ENCODE measurements at places on chromosomes 1 and 21. TPM values are rescaled to one million over a fixed set of nuclear protein-coding genes. Genes with fewer than 3 reads are reported as not detected.

GRCh38 chr1:24908591-24909259 is 21.4 kb downstream of the RUNX3 start:
- H3K27ac ChIP-seq: no peak overlapping the region
- no peaks in the 10 kb centered on the region for H3K4me1 ChIP-seq
- no peak for DNase-seq
- no peak overlapping the region for H3K4me3 ChIP-seq
- no peaks in the 10 kb centered on the region for H3K36me3 ChIP-seq

KCNQ4 gene
- 1.2 TPM for total RNA-seq

DNA sequence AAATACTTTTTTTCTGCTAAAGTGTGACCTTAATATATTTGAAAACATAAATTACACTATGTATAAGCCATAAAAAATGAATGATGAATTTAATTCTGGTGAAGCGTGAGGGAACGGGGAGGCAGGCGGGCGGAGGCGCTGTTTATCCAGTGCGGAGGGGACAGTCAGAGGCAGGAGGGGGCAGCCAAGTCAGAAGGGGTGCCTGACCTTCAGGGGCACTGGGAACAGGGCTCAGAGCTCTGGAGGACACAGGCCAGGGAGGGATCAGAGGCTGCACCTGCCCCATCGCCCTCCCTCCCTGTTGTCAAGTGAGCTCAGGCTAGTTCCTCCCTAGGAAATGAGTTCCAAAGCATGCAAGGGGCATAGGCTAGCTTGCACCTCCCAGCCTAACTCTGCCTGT is 82.0 kb upstream of the CASZ1 start:
- peak; percentile 26 for DNase-seq
- no peaks in the 10 kb centered on the region for H3K4me1 ChIP-seq
- H3K36me3 ChIP-seq: no peaks in the 10 kb centered on the region
- no peak overlapping the region for H3K4me3 ChIP-seq

RGL1 gene
- total RNA-seq: 52.6 TPM

GUCA2B gene
- not detected for total RNA-seq

LMOD1 gene
- 20.8 TPM for total RNA-seq

GJA5 gene
- 109 TPM for total RNA-seq

S100A16 gene
- total RNA-seq: 118 TPM

DNA sequence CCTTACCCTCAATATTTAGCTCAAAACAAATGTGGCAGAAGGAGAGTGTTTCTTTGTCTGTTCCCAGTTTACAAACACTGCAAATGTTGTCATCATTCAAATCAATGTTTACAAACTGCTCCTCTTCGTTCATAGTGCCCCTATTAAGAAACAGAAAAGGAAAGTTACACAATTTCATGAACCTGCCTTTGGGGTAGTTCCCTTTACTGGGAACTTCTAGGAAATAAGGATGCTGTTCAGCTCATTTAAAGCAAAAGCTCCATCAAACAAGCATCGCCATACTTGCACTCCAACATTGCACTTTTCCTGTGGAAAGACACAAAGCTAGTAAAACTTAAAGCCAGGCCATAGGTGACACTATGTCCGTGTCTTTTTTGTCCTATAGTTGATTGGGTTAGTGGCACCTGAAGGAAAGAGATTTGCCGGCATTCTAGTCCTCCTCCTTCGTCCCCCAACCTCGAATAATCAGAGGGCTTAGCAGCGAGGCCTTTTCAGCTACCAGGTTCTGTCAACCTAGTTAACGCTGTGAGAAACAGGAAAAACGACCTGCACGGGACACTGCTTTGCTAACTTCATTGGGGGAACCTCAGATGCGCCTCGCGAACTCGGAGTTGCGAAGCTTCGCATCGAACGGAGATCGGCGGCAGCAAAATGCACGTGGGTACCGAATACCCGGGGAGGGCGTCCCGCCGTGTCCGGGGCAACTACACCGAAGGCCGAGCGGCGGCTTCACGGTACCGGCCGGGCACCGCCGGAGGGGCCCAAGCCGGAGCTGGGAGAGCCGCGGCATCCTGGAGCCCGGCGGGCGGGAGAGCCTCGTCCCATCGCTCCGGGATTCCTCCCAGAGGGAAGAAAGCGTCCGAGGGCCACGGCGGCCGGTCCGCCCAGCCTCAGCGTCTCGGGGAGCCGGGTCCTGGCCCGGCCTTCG is 706 bp downstream of the C21orf91 start:
- peak overlapping the region; percentile 91 for H3K27ac ChIP-seq
- H3K36me3 ChIP-seq: peaks cover 6% of the 10 kb centered on the region
- DNase-seq: peak; percentile 42
- H3K27me3 ChIP-seq: no peaks in the 10 kb centered on the region

ERICH3 gene
- total RNA-seq: 3.5 TPM

SHISA4 gene
- total RNA-seq: 12.7 TPM

Measured in left lung (tissue), 14 donors.